ENCODE measurements at places on chromosomes 1 and 21.

GRCh38 chr1:162724583-162725120 lies 65.8 kb upstream of the HSD17B7 start:
- no peak for DNase-seq

DNA sequence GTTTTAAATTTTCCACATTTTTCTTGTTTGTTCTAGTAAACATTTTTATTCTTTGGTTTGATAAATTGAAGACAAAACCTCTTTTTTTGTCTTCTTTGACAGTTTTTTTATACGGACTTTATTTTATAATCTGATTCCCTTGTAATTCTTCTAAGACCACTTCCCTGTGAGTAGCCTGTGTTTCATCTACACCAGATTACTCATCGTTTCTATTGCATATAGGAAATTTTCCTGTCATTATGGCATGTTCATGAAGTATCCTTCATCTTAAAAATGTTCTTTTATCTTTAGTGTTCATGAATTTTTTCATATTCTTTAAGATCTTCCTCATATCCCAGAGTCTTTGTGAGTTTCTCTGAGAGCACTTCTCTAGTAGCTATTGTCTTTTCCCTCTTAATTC lies 109.8 kb downstream of the USP25 start:
- no peak for DNase-seq

DNA sequence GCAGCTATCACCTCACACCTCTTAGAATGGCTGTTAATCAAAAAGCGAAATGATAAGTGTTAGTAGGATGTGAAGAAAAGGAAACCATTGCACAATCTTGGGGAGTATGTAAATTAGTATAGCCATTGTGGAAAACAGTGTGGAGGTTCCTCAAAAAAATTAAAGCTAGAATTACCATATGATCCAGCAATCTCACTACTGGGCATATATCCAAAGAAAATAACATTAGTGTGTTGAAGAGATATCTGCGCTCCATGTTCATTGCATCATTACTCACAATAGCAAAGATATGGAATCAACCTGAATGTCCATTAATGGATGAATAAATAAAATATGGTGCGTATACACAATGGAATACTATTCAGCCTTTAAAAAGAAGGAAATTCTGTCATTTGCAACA lies 68.9 kb downstream of the SNRPE start:
- DNase-seq, result no peak

GRCh38 chr21:32560896-32561295 lies 24.4 kb downstream of the TCP10L start:
- no peak for DNase-seq

GRCh38 chr1:90000934-90001676 lies 6.2 kb downstream of the ZNF326 start:
- DNase-seq, result no peak

Data from iPS DF 19.7 (cell line).